ENCODE measurements at places on chromosomes 3 and 15.

GRCh38 chr15:72965671-72966070 lies 86.6 kb upstream of the NEO1 start:
- DNase-seq: no peak

GRCh38 chr3:154469585-154469984 lies 39.6 kb upstream of the GPR149 start:
- DNase-seq: no peak

DNA sequence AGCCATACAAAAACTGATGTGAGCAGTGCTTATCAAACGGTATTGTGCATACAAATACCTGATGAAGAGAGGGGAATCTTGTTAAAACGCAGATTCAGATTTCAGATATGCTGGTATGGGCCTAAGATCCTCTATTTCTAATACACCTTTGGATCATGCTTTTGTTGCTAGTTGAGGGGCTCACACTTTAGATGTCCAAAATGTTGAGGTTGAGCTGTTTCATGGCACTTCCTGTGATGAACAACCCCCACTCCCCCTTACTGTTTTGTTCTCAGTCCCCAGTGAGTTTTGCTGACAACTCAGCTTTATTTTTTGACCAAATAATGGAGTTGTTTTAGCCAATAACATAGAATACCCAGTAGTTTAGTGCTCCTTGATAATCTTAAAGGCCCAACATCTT lies 53.2 kb downstream of the ROBO2 start:
- no peak for DNase-seq

DNA sequence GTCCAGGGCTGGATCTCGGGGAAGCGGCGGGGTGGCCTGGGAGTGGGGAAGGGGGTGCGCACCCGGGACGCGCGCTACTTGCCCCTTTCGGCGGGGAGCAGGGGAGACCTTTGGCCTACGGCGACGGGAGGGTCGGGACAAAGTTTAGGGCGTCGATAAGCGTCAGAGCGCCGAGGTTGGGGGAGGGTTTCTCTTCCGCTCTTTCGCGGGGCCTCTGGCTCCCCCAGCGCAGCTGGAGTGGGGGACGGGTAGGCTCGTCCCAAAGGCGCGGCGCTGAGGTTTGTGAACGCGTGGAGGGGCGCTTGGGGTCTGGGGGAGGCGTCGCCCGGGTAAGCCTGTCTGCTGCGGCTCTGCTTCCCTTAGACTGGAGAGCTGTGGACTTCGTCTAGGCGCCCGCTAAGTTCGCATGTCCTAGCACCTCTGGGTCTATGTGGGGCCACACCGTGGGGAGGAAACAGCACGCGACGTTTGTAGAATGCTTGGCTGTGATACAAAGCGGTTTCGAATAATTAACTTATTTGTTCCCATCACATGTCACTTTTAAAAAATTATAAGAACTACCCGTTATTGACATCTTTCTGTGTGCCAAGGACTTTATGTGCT lies 527 bp downstream of the B2M start:
- DNase-seq: peak; percentile 39

- DNase-seq: no peak
These were observed 2.5 kb upstream of the MECOM start for GRCh38 chr3:169666076-169666375.

Measured in iris pigment epithelial cell (primary cell).